ENCODE measurements at places on chromosomes 6 and 20.

DNA sequence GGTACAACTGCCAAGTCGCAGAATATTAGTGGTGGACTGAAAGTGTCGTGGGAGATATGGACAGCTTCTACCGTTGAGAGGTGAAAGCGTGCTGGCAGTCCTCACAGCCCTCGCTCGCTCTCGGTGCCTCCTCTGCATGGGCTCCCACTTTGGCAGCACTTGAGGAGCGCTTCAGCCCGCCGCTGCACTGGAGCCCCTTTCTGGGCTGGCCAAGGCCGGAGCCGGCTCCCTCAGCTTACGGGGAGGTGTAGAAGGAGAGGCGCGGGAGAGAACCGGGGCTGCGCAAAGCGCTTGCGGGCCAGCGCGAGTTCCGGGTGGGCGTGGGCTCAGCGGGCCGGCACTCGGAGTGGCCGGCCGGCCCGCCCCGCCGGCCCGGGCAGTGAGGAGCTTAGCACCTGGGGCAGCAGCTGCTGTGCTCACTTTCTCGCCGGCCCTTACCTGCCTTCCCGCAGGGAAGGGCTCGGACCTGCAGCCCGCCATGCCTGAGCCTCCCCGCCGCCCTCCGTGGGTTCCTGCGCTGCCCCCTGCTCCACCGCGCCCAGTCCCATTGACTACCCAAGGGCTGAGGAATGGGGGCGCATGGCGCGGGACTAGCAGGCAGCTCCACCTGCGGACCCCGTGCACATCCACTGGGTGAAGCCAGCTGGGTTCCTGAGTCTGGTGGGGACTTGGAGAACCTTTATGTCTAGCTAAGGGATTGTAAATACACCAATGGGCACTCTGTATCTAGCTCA is 47.2 kb upstream of the MBOAT1 start:
- no peak for DNase-seq

GRCh38 chr6:23245572-23245971 is 676.2 kb downstream of the HDGFL1 start:
- DNase-seq = no peak

DNA sequence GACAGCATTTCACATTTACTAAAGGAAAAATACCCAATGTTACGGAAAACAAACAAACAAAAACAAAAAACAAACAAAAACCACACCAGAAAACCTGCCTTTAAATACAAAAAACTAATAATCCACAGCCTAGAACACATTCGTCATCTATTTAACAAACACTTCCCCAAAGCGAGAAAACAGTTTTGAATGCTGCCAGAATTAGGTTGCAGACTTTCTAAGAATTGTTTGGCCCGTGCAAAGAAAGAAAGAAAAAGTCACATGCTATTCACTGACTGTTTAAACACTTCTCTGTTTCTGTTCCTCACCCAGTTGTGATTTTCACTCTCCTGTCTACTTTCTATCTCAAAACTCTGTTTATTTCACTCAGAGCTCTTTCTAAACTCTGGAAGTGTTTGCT is 52.5 kb downstream of the BCAS1 start:
- DNase-seq = no peak

- DNase-seq = peak; percentile 25
These were observed 378.5 kb upstream of the TSHZ2 start for GRCh38 chr20:52593654-52594053.

- no peak for DNase-seq
These were observed 33.6 kb downstream of the COMMD7 start for GRCh38 chr20:32709632-32710121.

DNA sequence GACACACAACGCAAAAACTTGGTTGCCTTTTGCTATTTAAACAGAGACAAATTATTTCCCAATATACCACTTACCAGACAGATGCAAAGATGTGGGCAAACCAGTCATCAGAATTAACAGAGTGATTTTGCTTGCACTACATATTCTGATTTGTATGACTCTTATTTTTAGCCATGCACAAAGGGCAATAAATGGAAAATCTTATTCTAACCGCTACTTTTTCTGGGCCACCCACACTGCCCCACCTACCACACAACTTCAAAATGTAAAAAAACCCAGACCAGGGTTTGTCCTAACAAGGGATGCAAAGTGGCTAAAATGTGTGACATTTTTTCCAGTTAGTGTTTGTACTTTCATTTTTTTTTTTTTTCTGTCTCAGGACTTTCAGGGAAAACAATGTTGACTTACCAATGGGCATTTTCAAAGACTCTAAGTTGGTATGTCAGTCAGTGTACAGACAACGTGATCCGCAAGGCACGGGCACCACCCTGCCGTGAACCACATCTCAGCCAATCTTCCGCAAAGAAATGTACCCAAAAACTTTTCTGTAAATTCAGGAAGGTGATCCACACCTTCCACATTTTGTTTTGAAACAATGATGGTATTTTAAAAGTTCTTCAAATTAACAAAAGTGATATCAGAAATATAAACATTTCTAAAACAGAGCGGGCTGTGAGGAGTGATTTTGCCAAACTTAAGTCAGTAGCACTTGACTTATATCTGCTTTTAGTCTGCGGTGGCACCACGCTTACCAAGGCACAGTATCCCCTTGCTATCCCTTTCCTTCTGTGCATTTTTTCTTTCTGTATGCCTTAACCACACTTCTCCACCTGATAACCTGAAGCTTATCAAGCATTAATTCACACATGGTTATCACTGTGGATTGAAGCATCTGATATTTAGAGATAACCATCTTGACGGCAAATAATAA is 185.6 kb downstream of the GJA10 start:
- DNase-seq = no peak

- DNase-seq = no peak
These were observed 114.3 kb upstream of the SLC2A12 start for GRCh38 chr6:134166511-134167261.

DNA sequence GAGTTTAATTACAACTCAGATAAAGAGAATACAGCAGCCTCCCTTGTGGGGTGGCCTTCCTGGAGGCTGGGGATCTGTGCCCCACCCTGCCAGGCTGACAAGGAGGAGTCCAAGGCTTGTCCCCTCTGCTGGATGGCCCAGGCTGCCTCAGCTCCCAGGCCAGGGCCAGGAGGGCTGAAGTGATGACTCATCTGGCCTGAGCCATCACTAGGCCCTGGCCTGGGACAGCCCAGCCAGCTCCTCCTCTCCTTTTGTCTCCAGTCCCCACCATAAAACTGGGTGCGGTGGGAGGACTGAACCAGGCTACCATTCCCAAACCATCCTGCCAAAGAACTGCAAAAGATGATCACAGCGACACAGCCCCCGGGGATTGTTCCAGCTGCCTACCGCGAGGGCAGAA is 15.0 kb downstream of the GRM4 start:
- peak; percentile 23 for DNase-seq

- DNase-seq = no peak
These were observed 57.4 kb upstream of the DACT2 start for GRCh38 chr6:168376811-168377483.

DNA sequence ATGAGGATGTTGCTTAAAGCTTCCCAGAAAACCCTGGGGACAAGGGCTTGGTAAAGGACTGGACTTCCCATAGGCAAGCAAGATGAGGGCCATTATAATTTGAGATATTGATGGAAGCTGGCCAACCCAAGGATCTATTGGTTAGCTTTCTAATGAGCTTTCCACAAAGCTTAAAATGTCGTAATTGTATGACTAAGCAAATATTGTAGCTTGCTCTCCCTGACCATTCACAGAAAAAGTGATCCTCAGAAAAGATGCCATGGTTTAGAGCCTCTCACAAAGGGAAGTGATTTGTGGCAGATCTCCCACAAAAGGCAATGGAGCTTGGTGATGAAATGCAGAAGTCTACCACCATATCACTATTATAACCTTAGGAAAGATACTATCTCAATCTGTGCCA is 13.6 kb downstream of the IL17F start:
- no peak for DNase-seq

GRCh38 chr6:80029470-80029869 is 25.0 kb downstream of the TTK start:
- no peak for DNase-seq

- peak; percentile 25 for DNase-seq
These were observed 25.7 kb downstream of the BMP7 start for GRCh38 chr20:57240581-57241362.

- DNase-seq = no peak
These were observed 179.2 kb upstream of the PHACTR1 start for GRCh38 chr6:12537389-12537788.

DNA sequence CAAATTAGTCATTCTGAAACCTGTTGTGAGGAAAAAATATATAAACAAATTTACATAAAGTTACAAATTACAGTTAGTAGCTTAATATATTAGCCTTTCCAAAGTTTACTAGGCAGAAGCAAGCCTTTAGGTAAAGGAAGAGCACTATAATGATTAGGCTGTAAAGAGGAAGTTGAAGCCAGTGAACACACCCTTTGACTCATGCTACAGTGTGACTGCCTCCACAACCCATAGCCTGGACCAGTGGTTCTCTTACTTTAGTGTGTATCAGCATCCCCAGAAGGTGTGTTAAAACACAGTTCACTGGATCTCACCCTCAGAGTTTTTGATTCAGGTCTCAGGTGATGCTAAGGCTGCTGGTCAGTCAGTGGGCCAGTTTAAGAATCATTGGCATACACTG is 91.4 kb upstream of the DEFB112 start:
- DNase-seq = peak; percentile 17

- no peak for DNase-seq
These were observed 174.0 kb downstream of the RNF144B start for GRCh38 chr6:18561037-18561750.

DNA sequence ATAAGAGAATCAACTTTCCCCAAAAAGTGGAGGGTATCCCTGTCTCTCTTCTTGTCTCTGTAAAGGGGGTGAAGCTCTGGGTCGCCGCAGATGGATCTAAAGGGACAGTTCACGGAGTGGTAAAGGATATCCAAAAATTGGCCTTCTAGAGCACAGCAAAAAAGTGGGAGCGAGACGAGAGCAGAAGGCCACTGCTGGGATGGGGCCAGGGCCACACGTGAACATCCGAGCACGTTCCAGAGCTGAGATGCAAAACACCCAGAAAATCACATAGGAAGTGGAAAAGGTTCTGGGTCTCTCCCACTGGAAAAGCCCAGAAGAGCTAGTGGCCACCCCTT is 837 bp downstream of the TRAM2 start:
- DNase-seq = no peak

DNA sequence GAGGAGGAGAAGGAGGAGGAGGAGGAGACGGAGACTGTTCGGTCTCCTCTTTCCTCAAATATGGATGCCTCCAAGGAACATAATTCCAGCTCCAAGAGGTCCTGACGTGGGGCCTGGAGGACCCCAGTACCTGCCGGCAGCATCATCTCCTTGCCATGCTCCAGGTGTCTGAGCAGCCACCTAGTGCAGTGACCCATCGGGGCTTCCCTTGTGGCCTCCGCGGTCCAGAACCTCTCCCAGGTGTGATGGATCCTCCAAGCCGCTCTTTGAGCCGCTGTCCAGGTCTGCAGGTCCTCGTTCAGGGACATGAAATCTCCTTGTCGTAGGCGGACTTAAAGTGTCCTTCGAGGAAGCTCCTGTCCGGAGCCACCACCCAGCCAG is 35.8 kb upstream of the HLA-C start:
- no peak for DNase-seq

- no peak for DNase-seq
These were observed 157.9 kb downstream of the MRPL14 start for GRCh38 chr6:43969158-43969981.

GRCh38 chr6:70709826-70710225 is 42.1 kb downstream of the SMAP1 start:
- DNase-seq = peak; percentile 54

DNA sequence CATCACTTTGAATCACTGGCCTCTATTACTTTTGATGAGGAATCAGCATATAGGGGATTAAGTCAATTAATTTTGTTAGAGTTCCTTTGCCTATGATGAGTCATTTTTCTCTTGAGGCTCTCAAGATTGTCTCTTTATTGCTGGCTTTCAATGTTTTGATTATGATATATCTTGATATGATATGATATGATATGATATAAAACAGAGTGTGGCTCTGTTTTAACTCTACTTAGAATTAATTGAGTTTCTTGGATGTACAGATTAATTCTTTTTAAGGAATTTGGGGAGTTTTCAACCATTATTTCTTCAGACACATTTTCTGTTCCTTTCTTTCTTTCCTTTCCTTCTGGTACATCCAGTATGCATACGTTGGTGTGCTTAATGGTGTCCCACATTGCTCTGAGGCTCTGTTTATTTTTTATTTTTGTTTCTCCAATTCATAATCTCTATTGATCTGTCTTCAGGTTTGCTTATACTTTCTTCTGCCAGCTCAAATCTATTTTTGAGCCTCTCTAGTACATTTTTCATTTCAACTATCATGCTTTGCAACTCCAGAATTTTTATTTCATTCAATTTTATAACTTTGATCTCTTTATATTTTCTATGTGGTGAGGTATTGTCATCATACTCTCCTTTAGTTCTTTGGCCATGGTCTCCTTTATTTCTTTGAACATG is 10.8 kb downstream of the FAM50B start:
- DNase-seq = no peak

DNA sequence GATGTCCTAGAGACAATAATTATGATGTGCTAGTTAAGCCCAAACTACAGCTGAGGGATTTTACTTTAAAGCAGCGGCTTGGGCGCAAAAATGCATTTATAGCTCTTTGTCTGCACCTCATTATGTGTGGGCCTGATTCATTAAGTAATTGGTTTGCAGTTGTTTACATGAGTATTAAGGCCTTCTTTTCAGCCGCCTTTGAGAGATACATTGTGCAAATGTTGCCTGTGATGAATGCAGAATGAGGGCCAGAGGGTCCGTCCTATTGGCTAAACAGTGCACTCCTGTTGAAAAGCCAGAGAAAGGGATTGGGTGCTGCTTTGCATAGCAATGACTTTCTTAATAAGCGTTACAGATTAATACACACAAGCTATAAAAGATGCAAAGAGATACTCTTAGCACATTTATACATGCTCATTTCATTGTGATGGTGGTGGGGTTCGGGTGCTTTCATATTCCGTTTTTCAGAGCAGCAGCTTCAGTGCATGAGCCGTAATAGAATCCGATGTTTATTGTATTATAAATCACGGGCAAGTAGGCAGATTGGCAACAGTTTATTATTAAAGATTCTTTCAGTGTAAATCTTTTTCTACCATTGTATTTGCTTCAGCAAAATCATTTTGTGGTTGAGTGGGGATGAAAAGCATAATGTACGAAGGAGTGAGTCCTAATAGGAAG is 68.2 kb upstream of the XRN2 start:
- DNase-seq = no peak

DNA sequence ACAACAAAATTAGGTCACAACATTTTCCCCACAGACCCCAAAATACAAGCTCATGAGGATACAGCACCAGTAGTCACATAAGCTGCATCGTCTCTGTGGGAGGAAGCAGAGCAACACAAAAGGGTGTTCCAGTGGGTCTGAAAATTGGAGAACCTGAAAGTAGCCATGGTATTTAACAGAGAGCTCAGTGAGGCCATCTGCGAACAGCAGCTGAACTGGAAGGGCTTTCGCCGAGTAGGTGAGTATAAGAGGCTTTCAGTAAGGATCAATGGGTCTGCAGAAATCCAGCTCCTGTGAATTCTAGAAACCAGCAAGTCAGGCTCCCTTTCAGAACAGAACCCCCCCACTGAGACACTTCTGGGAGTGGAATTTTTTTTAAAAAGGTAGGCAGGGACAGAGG is 120.0 kb upstream of the RREB1 start:
- no peak for DNase-seq

- DNase-seq = no peak
These were observed 1.4 kb downstream of the CUTA start for GRCh38 chr6:33416386-33417127.

Measured in kidney tubule cell (primary cell).